ENCODE measurements at places on chromosomes 7 and 10.

- DNase-seq: no peak
Observed at GRCh38 chr7:69748530-69748929, 150.3 kb downstream of the AUTS2 start.

- DNase-seq: no peak
Observed at GRCh38 chr10:14396411-14397048, 65.8 kb upstream of the FRMD4A start.

- no peak for DNase-seq
Observed at GRCh38 chr7:46542076-46542475, 621.0 kb upstream of the IGFBP3 start.

DNA sequence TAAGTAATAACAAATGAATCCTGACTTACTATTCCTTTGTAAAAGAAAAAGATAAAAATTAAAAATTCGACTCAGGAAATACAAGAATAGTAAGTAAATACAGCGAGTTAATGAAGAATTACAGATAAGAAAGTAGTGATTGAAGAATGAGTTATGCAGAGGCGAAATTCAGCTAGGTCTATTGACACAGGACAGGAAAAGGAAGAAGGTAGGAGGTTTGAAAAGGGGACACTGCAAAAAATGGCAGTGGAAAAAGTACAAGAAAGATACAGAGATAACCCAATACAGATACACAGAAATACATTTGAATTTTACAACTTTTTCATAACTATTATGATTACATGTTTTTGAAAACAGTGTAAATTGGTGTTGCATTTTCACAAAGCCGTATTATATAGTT lies 28.0 kb downstream of the JAZF1 start:
- DNase-seq: no peak

DNA sequence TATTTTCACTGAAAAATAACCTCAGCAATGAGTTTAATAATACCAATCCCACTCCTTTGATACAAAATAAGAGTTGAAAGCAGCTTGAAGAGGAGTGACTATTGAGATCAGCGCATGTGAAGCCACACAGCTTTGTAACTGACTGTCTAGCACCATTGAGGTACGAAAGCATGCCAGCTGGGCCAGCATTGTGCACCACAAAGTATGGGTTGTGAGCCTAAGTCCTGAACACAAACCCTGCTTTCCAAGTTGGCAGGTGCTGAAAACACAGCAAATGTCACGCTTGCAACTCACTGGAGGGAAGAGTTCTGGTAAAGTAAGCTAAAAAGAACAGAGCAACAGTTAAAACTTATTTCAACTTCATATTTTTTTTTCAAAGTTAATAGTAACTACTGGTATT lies 4.0 kb upstream of the FAM53B start:
- no peak for DNase-seq

DNA sequence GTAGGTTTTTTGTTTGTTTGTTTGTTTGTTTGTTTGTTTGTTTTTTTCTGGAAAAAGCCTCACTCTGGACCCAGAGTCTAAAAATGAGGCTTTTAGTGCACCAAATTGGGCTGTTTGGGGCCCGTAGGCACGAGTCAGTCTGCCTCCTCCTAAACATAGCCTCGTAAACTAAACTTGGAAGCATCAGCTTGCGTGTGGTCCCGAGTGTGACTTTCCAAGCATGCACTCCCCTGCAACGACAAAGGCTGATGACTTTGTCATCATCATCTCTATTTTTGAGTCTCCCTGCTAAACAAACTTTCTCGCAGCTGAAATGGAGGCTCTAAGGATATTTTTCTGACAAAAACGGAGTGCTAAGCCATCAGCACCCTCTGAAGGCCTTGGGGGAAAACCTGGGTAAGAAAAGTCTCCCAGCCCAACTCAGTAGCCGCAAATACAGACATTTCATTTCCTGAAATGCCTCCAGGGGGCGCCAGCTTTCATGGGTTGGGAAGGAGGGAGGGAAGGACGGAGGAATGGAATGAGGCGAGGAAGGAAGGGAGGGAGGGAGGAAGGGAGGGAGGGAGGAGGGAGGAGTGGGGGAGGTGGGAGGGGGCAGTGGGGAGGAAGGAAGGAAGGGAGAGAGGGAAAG lies 245.9 kb downstream of the KCNMA1 start:
- DNase-seq: peak; percentile 13

- DNase-seq: no peak
Observed at GRCh38 chr7:154867068-154867467, 135.9 kb downstream of the PAXIP1 start.

DNA sequence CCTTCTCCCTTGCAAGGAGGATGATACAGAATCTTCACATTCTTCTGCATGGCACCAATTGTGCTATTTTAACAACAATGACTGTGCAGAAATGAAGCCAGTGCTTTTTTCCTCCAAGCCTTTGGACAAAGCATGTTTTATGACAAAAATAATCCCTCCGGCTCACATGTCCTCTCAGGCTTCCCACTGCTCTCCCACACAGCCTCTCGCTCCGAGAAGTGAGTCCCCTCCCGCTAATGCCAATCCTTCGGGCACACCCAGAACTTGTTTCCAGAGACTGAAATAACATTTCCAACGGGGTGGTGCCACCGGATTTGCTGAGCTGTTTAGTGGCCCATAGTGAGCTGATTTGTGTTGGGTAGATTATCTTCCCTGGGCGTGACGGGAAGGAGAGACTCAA lies 35.8 kb downstream of the RBM17 start:
- no peak for DNase-seq

DNA sequence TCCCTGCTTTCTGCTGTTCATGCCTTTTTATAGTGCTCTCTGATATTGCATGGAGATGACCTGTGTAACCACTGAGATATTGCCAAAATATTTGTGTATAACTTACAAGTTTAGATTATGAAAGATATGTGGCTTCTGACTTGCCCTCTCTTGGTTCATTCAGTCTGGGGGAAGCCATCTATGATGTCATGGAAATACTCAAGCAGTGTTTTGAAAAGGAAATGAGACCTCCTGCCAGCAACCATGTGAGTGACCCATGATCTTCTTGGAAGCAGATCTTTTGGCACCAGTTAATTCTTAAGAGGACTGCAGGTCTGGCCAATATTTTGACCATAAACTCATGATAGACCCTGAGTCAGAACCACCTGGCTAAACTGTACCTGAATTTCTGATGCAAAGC lies 183.0 kb downstream of the THSD7A start:
- no peak for DNase-seq

DNA sequence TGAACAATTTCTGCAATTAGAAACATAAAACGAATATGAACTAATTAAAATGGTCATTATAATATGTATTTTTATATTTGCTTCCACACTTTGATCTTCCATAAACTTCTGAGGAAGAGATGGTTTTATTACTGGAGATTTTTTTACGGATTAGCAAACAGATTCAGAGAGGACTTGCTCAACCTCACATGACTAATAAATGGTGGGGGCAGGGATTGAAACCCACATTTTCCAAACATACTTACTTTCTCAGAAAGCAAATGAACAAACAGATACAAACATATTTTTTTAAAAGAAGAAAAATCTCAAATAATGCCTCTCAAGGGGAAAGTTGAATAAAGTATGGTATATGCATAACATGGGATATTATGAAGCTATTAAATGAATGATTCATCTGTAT lies 18.3 kb downstream of the ANKMY2 start:
- no peak for DNase-seq

DNA sequence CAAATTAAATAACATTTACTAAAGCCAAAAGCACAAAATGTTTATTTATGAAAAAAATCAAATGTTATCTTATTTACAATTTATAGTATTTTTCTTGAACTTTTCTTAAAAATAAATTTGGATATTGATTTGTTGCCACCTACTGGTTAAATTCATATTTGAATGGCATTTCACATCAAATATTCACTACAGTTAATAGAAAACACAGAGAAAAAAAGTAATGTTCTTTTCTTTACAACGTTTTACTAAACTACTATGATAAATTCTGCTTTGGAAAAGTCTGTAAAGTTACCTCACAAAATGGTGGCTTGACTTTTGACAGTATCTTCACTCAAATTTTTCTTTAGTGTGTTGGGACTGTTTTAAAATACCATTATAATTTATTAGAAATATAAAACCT lies 52.7 kb downstream of the SRPK2 start:
- DNase-seq: no peak

DNA sequence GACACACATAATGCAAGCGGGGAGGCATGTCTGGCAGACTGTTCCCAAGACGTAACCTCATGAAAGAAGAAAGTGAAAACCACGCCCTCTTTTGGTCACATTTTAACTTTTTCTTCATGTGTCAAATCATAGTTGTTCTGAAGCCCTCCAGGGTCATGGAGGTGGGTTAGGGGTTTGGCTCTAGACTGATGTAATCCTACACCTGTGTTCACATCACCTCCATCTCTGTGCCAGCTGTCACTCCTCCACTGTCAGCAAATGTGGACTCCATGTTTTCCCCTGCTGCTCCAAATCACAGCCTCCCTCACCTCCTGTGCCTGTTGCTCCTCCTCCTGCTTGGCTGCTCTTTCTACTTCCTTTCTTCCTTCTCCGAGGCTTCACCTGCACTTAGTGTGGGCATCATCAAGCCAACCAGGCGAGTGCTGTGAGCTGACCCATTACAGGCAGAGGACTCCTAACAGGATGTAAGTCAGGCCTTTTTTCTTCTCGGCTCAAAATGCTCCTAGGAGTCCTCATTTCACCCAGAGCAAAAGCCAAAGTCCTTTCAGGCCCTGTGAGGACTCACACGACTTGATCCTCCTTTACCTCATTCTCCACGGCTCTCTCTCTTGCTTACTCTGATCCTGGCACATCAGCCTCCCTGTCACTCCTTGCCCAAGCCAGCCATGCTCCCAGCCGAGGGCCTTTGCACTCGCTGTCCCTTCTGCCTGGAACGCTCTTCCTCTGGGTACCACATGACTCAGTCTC lies 66.4 kb upstream of the IFRD1 start:
- DNase-seq: no peak

DNA sequence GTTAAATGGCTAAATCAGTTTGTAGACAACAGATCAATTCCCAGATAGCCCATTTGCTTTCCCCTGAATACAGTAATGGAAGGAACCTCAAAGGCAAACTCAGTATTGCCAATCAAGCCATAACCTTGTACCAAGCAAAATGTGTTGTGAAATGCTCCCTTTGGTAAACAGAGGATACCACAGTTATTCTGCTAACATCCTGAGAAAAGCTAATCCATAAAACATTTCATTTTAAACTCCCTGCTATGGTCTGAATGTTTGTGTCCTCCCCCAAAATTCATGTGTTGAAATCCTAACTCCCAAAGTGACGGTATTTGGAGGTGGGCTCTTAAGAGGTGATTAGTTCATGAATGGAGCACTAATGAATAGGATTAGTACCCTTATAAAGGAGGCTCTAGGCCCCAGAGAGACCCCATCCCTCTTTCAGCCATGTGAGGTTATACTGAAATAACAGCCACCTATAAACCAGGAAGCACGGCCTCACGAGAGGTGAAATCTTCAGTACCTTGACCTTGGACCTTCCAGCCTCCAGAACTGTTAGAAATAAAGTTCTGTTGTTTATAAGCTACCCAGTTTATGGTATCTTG lies 89.3 kb upstream of the RNF148 start:
- no peak for DNase-seq

- no peak for DNase-seq
Observed at GRCh38 chr10:178723-179122, 43.5 kb downstream of the ZMYND11 start.

DNA sequence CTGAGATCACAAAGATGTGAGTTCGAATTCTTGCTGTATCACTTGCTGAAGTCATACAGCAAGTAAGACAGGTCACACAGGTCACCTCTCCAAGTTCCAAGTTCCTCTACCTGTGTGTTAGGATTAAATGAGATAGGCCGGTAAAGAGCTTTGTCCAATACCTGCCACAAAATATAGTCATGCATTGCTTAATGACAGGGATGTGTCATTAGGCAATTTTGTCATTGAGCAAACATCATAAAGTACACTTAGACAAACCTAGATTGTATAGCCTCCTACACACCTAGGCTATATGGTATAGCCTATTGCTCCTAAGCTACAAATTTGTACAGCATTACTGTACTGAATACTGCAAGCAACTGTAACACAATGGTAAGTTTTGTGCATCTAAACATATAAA lies 469.4 kb downstream of the KCNMA1 start:
- DNase-seq: no peak

DNA sequence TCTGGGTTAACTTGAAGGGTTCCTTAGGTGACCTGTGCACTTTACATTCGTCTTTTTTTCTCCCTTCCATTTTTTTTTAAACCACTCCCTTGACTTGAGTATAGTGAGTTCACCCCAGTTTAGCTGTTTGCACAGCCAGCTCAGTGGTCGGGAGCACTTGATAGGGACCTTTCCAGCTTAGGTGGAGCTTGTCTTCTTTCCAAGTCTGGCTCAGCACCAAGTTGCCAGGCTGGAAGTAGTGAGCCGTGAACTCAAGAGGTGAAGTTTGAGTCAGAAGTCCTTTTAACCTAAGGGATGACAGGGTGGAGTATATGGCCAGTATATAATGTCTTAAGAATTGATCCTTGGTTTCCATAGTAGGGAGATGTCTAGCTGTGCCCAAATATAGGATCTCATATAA lies 7.2 kb downstream of the DNAH11 start:
- no peak for DNase-seq

All from stimulated activated CD4-positive, alpha-beta T cell treated with anti-CD3 and anti-CD28 coated beads, Interleukin-15, amount 100 ng/mL, for 48 hours (primary cell).